SK-N-MC (cell line): ENCODE measurements at places on chromosomes 2 and 18.

DNA sequence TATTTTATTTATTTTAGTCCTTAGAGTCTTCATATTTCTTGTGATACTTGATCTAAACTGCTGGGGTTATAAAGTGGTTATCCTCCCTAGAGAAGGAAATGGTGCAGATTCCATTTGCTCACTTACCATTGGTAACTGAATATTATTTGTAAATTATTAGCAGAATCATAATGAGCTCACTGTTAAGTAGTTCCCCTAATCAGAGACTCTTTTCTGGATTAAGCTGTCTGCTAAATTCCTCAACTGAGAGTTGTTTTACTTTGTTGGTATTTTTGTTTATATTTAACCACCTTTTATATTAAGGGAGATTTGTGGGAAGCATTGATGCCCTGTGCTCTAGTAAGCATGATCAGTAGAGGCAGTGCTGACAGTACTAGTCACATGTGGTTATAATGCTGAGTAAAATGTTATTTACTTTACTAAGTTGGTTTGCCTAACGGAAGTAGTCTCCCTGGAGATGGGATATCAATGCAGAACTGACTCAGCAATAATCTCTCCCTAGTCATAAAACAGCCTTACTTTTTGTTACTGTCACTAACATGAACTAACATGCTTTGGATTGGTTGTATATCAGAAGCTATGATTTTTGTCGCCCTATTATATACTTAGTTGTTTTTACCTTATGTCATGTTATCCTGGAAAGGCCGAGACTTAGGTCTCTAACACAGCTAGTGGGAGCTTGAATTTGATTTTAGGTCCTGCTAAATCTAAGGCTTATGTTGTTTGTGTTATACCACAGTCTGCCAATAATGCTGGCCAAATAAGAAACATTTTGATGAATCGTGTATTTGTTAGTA is 166.7 kb downstream of the MCFD2 start:
- DNase-seq: peak; percentile 69

- no peak for DNase-seq
These were observed 7.1 kb upstream of the ZFP36L2 start for GRCh38 chr2:43233218-43234212.

DNA sequence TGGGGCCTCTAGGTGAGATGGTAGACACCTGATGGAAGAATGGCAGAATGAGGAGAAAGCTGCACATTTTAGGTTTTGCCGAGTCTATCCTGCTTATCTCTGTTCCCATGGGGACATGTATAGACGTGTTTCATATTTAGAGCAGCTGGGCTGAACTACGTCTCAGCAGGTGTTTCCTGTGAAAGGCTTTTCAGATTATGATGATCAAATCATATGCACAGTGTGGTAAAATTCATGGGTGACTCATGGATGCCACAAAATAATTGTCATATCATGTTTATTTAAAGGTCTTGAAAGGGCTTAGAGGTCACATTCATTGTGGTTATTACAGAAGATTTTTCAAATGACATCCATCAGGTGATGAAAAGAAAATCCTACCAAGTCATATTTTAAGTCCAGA is 90.5 kb downstream of the ICOS start:
- DNase-seq: peak; percentile 50

DNA sequence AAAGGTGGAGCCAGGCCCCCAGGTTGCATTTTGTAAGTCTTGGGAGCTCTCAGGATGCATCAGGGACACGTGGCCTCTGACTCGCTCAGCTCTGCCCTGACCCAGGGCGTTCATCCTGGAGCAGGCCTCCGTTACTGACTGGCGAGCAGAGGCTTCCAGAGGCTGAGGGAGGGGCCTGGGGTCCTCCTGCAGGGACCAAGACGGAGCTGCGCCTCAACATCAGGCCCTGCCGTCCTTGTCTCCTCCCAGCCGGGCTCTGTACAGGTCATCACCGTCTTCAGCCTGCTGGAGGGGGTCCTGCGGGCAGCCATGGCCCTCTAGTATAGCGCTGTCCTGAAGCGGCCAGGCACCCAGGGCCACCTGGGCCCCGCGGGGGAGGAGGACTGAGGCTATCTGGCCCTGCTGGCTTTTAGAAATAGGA is 10.2 kb upstream of the ALPP start:
- DNase-seq: no peak

DNA sequence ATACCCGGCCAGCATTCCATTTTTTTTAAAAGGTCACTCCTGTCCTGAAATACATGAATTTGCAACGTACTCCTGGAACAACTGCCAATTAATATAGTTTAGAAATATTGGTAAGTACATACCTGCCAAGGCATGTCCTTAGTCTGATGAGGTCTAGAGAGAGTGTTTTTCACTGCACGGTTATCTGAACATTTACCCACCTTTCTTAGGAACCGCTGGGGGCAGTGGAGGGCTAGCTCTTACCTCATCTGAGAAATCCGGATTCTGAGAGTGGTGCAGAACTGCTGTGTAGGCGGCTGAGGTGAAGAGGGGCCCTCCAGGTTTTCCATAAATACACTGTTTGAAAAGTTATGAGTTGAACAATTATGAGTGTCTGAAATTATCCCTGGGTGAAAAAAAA is 133.1 kb upstream of the CCDC195 start:
- no peak for DNase-seq

- no peak for DNase-seq
These were observed 942 bp upstream of the ZNF236 start for GRCh38 chr18:76821356-76821874.

- DNase-seq: no peak
These were observed 195.5 kb downstream of the TTC32 start for GRCh38 chr2:19706332-19706731.

DNA sequence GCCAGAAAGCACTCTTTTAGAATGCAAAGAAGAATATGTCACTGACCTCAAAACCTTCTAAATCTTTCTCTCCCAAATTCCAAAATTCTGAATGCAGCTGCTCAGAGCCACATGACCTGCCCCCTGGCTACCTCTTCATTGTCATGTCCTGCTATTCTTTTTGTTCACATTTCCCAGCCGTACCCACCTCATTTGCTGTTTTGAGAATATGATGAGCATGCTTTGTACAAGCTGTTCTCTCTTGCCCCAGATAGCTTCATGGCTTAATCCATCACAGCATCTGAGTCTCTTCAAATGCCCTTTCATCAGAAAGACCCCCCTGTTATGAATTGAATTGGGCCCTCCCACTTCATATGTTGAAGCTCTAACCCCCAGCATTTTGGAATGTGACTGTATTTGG is 214.3 kb downstream of the KCNS3 start:
- no peak for DNase-seq

- DNase-seq: no peak
These were observed 43.8 kb downstream of the SLC40A1 start for GRCh38 chr2:189536830-189537229.

- DNase-seq: no peak
These were observed 19.6 kb downstream of the COMMD1 start for GRCh38 chr2:61924895-61925663.

DNA sequence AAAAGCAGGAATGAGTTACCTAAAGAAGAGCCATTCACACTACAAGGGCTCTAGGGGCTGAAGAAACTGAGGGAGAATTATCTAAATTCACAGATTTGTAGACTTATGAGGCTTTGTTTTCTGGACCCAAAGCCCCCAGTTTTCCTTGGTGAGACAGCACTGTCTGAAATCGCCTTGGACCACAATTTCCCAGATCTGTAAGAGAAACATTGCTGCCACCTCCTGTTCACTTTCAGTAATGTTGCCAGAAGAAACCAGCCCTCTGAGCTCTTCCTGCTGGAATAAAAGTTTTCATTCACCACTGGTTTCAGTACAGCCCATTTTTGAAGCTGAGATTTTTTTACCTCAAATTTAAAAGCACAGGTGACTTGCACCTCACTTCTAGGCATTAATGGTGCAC is 169.2 kb downstream of the CDH20 start:
- peak; percentile 45 for DNase-seq

- no peak for DNase-seq
These were observed 52.8 kb downstream of the EIF2AK3 start for GRCh38 chr2:88574445-88574844.

DNA sequence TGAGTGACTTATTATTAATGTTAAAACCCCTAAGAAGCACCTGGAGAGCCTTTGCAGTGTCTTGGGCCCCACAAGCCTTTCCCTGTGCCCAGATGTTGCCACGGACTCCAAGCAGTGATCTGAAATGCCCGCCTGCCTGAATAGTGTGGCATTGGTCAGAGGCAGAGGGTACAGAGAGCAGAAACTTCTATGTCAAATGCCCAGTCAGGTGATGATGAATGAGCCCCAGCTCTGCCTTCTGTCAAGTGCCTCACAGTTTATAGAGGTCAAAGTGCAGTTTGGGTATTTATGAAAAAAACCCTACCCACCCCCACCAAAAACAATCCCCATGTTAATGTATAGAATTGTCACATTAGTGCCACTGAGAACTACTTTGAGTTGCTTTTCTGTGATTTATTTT is 170.0 kb upstream of the SIX3 start:
- no peak for DNase-seq

- DNase-seq: no peak
These were observed 298.8 kb downstream of the SRBD1 start for GRCh38 chr2:45312275-45312674.

DNA sequence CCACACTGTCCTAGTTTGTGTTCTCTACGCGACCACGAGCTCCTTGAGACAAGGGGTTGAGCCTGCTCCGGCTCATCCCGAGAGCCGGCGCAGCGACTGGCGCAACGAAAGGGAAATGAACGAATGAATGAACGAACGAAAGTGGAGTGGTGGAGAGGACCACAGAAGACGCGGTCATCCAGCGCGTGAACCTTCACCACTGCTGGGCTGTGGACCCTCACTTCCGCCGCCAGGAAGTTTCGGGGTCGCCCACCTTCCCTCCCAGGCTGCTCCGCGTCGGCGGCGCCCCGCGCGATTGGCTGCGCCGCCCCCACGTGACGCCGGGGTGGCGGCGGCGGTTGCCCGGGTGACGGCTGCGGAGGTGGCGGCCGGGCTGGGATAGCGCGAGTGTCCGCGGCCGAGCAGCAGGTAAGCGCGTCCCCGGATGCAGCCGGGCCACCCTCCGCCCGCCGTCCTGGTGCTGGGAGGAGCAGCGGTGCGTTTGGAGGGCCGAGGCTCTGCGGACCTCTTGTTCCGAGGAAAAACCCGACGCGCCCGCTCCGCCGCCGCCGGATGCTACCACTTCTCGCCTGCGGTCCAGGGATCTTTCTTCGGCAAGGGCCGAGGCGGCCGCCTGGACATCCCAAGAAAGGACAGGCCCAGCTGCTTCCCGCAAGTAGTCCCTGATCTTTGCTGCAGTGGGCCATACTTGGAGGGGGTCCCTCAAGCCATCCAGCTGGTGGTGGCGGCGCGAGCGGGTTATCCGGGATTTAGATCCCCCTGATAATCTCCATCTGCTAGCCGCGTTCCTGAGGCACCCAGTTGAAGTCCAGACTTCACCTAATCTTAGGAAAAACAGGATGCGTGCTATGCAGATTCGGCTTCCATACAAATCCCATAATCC is at the start of gene ARMC9:
ARMC9 (plus strand) TSS at position 341 of the 883 bp plus-strand sequence. CDS start 7,608 bp downstream, outside the sequence.
- DNase-seq: no peak

DNA sequence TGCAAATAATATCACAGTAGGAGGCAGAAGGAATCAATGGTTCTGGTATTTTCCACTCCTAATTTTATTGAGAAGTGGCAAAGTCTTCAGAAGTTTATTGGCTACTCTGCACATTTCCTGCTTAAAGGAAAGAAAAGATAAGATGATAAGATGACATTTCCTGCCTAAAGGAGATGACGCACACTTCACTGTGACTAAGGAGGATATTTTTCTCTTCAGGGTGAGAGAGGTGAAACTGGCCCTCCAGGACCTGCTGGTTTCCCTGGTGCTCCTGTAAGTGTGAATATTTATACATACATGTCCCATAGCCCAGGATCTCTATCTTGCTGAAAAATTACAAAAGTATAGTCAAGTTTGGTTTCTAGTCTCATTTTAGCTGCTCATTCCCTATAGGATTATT is 27.9 kb downstream of the COL3A1 start:
- no peak for DNase-seq
